ENCODE measurements at places on chromosomes 3 and 15.

GRCh38 chr3:187769771-187770170, 24.5 kb upstream of the BCL6 start:
- no peak for DNase-seq

- DNase-seq: no peak
Observed at GRCh38 chr3:187982142-187982541, 171.8 kb upstream of the LPP start.

DNA sequence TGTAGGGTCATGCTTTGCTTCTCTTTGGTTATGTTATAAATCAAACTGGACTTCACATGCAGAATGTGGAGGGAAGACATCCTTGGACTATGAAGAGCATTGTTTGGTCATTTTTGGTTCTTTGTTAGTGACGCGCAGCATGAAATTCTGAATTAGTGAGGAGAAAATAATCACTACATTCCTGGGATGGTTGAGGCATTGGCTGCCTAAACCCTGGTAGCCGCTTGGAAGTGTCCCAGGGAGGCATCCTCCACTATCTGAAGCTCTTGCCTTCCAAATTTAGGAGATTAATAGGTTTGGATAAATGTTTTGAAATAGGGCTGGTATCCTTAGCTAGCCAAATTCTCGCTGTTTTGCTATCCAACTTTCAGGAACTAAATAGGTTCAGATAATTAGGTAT, 96.2 kb downstream of the CLSTN2 start:
- DNase-seq: no peak

GRCh38 chr3:117853923-117854668, 1144.5 kb downstream of the TUSC7 start:
- DNase-seq: no peak

GRCh38 chr3:71680603-71681002, 44.6 kb downstream of the EIF4E3 start:
- no peak for DNase-seq

DNA sequence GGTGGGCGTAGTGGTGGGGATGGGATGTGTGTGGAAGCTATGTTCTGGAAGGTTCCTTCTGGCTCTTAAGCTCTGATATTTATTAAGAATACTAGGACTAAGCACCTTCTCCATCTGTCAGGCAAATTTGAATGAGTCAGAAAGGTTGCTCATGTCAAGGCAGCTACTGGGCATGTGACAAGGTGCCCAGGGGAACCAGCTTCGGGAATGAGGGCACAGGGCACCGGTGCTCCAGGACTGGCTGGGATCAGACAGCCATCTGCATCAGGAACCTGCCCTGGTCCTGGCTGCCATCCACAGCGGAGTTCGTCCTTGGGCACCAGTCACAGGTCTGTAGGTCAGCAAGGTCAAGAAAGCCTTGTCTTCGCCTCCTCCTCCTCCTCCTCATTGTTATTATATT, 32.5 kb downstream of the CA12 start:
- DNase-seq: no peak

- peak; percentile 79 for DNase-seq
Observed at GRCh38 chr3:71309342-71309741, 274.2 kb downstream of the FOXP1 start.

DNA sequence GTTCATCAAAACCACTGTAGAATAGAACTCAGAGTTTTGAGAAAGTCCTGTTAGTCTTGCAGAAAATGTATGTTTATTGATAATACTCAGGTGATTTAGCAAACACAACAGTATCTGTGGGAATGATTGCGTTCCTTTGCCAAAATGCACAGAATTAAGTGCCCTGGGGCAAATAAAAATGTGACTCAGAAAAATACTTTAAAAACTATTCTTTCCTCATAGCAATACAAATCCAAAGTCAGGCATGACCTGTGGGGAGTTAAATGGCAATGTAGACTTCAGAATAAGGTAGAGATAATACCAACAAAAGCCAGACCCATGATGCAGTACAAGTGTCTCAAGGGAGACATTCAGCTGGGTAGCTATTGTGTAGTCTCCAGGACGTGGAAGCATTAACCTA, 72.3 kb upstream of the SNTN start:
- DNase-seq: no peak

- DNase-seq: no peak
Observed at GRCh38 chr15:49622561-49622960, 1.7 kb downstream of the DTWD1 start.

GRCh38 chr15:55816017-55816416, 73.1 kb upstream of the PRTG start:
- DNase-seq: no peak

All from CD4-positive, CD25-positive, alpha-beta regulatory T cell (primary cell).